Upper lobe of left lung (tissue), 6 donors: ENCODE measurements at places on chromosomes 2 and 18. TPM values are rescaled to one million over a fixed set of nuclear protein-coding genes. Genes with fewer than 3 reads are reported as not detected.

GRCh38 chr2:221612161-221612560, 40.1 kb upstream of the EPHA4 start:
- H3K4me3 ChIP-seq: no peak overlapping the region
- no peaks in the 10 kb centered on the region for H3K27me3 ChIP-seq
- H3K27ac ChIP-seq: no peak overlapping the region
- H3K36me3 ChIP-seq: no peaks in the 10 kb centered on the region
- H3K4me1 ChIP-seq: no peaks in the 10 kb centered on the region
- no peak for DNase-seq

DNA sequence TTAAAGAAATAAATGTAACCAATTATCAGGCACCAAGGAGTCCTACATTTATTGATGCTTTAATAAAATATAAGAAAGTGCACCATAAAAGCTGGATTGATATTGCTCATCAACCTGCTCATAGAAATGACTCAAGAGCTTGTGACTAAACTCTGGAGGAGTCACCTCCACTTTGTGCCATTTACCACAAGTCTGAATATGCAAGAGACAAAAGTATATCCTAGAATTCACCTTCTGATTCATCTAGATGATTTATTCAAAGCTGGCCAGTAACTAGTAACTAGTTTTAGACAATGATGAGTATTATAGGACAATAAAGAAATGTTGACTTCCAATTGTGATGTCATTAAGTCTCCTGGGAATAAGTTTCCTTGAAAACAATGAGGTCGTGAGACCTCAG, 146.0 kb upstream of the SOX11 start:
- no peak for DNase-seq
- H3K27ac ChIP-seq: no peak overlapping the region
- no peaks in the 10 kb centered on the region for H3K27me3 ChIP-seq
- H3K4me3 ChIP-seq: no peak overlapping the region
- no peaks in the 10 kb centered on the region for H3K36me3 ChIP-seq
- H3K4me1 ChIP-seq: no peaks in the 10 kb centered on the region

Gene PROM2
- total RNA-seq: 26.2 TPM

DNA sequence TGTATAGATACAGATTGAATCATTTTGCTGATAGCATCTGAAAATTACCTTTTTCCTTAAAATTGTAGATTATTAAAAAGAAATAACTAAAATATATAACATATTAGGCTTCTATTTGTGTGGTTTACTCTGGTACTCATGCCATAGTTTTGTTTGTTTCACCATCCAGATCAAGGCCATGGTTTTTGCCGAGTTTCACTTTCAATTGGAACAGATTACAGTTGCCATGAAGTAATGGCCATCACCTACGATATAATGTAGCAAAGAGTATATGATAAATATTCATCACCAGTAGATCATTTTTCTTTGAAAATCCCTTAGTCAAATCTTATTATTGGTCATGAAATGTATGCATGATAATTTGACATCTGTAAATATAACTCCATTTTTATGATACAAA, 11.9 kb upstream of the DNAH7 start:
- DNase-seq: no peak
- peaks cover 6% of the 10 kb centered on the region for H3K4me1 ChIP-seq
- no peaks in the 10 kb centered on the region for H3K27me3 ChIP-seq
- no peak overlapping the region for H3K27ac ChIP-seq
- no peaks in the 10 kb centered on the region for H3K36me3 ChIP-seq
- H3K4me3 ChIP-seq: no peak overlapping the region
